ENCODE measurements at places on chromosomes 7 and 10.

- no peak for DNase-seq
Measured at GRCh38 chr7:15780271-15780670, 93.8 kb upstream of the MEOX2 start.

- no peak for DNase-seq
Measured at GRCh38 chr7:141559961-141560360, 8.8 kb downstream of the AGK start.

DNA sequence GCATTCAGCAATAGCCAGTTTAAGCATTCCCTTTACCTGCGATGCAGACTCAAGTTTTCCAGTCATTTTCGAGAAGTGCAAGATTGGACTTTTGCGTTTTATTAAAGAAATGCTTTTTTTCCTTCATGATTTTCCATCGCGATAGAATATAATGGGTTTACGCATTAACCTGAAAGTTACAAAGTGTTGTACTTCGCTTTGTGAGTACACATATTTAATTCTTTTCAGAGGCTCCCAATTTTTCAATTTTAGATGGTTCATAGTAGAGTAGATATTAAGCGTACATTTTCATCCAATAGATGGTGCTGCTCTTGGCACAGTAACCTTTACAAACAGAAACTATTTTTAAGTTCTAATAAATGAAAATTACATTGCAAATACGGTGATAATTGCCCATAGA, 1.3 kb downstream of the PTPRZ1 start:
- no peak for DNase-seq

DNA sequence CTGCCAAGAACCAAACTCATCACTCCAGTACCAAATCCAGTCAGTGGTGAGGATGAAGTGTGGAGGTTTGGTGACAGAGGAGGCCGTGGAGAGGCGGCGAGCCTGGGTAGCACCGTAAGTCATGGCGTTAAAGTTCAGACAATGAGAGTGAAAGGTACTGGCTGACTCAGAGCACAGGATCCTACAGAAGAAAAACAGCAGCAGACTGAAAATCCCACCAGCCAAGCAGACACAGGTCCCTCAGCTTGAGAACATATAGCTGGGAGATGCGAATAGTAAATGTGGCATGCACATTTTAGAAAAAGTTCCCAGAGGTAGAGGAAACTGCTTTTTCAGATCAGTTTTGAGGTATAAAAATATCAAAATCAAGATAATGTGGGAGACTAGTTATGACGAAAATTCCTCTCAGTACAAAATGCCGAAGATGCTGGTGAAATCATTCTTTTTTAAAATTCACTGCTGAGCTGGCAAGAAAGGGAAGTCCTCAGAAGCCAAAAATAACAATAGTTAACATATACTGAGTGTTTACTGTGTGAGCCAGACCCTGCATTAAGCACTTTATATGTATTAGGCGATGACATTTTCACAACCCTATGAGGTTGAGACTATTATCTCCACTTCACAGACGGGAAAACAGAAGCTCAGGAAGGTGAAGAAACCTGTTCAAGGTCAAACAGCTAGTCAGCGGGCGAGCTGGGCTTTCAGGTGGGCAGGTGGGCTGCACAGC, 20.9 kb downstream of the PARP12 start:
- no peak for DNase-seq

DNA sequence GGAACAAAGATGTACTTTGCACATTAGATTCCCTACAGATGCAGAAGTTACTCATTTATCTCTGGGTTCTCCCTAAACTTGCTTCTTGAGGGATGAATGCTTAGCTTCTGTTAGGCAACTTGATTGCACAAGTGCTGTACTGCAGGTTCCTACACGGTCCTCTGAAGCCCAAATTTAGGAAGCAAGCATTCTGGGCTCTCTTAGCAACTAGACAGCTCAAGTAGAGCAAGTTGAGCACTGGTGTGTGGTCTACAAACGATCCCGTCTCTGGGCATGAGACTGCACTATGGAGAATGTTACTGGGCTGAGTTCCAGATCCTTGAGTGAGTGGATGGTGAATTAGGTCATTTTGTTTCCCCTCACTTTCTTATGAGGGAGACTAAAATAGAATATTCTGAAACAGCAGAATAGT, 14.3 kb downstream of the SEMA3D start:
- no peak for DNase-seq

GRCh38 chr7:20744954-20745446, 41.7 kb downstream of the SP8 start:
- DNase-seq, result no peak

DNA sequence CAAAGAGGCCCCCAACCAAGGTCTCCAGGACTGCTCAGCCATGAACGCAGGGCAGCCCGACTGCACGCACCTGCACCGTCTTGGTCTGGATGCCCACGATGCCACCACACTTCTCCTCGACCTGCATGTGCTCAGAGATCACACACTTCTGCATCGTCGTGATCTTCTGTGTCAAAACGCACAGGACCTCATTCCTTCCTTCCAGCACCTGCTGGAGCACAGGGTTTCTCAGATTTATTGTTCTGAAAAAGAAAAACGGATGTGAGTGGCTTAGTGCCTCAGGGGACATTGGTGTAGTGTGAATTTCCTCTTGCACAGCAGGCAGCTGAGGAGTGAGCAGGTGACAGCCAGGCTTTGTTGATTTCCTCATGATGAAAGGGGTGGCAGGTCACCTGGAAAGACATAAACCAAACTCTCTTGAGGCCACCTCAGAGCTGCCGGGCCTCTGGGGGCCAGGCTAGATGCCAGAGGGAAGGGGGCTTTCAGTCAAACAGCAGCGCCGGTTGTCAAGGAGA, 38.2 kb downstream of the GSDME start:
- no peak for DNase-seq

DNA sequence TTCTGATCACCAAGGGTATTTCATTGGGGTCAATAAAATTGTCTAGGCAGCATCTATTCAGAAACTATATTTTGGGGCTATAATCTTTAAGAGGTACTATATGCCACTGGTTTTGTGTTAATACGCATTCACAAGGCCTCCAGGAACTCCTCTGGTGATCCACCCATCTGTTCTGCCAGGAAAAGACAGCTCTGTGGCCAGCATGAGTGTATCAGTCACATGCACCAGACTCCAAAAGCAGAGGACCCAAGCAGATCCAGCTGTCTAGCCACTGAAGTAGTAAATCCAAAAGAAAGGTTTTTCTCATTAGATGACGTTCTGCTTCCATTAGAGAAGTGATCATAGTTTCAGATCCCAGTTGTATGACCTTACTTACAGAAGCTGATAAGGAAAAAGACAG, 199.6 kb upstream of the CELF2 start:
- DNase-seq, result no peak

GRCh38 chr7:27134392-27134791, 3.8 kb upstream of the HOXA4 start:
- DNase-seq, result no peak

Data from stimulated activated CD4-positive, alpha-beta T cell treated with anti-CD3 and anti-CD28 coated beads, Interleukin-1b, Interleukin-23, amount 100 ng/mL, for 4 hours (primary cell).